ENCODE measurements at places on chromosomes 4 and X.

GRCh38 chrX:9342561-9343051 is 122.3 kb upstream of the TBL1X start:
- peak; percentile 81 for DNase-seq

DNA sequence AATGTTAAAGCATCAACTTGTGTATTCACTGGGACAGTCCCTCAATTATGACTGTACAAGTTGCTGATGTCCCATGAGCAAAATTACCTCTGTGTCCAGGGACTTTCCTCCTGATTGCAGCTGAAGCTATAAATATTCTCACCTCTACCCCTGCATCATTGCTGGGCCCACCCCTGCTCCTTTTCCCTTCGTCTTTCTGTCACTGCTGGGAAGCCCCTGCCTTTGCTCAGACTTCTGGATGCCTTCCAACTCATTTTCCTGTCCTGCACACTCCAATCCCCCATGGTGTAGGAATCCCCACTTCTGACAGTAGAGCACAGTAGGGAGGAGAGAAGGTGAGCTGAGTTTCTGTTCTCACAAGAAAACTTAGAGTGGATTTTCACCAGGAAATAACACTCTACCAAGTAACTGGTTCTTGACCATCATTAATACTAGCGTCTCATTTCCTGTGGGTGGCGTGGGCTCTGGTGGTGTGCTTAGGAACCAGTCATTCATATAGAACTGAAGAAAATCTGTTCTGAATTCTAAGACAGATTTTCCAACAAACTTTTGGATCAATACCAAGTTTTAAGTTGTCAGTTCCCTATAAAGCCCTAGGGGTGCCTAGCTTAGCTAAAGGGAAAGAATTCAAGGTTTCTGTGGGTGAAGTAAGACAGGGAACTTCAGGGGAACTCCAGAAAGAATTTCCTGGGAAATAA is 136.2 kb upstream of the MED14 start:
- no peak for DNase-seq

DNA sequence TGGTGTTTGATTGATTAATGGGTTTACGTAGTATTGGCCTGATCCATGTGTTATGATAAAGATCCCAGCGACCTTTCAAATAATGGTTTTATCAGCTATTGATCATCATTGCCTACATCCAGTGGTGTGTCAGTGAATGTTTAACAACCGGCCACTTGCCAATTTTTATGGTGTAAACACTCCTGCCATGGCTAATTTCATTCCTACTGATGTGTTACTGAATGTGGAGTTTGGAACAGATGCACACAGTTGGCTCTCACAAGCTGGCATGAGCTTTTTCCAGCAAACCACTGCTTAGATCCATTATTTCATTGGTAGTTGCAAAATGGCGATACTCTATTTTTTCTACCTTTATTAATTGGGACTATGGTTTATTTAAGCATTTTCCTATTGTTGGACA is 139.9 kb downstream of the REPS2 start:
- DNase-seq: no peak

GRCh38 chr4:108391701-108392455 is 223.1 kb upstream of the LEF1 start:
- DNase-seq: no peak

DNA sequence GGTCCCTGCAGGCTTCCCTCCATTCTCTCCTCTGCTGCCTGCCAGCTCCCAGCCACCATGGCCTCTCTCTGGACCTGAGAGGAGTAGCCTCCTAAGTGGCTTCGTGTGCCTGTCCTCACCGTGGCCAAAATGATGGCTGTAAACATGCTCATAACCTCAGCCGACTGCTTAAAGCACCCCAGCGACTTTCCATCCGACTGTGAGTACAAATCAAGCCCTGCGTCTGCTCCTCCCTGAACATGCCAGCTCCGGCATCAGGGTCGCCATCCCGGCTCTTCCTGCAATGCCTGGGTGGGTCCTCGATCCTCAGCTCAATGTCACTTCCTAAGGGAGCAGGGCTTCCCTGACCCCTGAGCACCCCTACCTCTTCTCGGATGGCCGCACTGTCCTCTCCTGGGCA is 3.3 kb upstream of the SORCS2 start:
- DNase-seq: no peak

GRCh38 chrX:152020888-152021287 is 46.4 kb upstream of the GABRE start:
- DNase-seq: no peak

DNA sequence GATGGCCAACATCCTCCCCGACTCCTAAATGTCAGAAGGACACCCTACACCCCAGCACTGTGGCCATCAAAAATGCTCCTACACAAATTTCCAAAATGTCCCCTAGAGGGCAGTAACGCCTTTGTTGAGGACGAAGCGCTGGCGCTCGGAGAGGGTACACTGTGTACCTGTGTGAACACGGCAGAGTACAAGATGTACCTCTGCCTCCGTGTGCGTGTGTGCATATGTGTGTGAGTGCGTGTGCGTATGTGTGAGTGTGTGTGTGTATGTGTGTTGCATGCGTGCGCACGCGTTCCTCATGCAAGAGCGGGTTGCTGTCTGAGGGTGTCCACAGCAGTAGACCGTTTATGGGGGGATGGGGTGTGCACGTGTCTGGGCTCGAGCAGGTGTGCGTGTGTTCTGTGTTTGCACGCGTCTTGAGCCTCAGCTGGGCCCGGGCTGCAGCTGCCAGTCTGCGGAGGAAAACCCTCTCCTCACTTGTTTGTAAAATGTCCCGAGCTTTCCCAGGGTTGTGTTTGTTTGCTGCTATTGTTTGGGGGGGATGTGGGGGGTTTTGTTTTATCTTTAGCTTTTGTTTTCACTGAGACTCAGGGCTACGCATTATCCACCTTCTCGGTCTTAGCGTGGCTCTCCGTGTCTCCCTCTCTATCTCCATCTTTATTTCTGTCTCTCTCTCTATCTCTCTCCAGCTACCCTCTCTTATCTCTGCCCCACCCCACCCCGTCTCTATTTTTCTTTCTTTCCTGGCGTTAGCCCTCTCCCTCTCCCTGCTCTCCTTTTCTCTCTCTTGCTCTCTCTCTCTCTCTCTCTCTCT is 10.4 kb upstream of the TSPYL2 start:
- peak; percentile 62 for DNase-seq

DNA sequence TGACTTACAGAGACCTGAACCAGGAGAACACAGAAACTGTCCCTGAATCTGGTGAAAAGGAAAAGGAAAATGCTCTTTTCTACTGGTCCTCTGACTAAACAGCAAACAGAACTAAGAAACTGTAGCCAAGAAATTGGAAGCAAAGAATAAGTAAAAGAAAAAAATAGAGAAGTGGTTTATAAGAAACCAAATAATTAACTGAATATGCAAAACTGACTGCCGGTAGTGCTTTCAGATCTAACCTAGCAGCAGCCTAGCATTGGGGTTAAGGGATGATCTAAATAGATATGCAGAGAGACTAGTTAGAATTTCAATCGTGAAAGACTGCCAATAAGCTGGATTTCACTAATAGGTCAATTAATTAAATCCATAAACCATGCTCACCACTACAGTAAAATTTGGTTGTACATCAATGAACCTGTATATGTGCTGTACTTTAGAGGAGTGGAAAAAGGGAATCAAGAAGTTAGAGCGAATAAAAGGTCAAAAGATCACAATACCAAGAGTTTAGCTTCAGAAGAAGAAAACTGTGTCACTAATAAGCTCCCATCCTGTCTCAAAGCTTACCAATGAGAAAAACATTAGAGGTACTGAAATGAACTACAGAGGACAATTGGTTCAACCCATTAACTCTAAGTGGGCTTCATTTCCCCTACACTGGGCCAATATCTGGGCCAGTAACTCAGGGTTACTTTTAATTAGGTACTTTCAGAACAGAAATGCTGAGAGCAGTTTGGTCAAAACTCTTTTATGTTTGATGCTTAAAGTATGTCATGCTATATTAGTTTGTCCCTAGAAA is 53.6 kb downstream of the KLHL13 start:
- DNase-seq: no peak

DNA sequence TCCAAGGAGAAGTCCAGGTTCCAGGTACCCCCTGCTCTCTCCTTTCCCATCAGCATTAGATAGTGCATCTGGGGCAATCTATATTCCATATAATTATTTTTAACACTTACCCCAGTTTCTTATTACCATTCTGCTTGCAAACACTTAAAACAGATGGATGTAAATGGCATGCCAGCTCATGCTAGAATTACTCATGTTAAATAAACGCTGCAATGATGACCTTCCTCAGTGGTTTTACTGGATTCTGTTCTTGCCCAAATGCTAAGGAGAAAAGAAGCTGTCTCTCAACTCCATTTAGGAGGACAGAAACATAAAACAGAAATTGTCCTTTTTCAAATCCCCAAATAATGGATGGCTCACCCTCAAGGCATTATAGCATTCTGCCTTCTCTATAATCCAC is 161.1 kb downstream of the NLGN4X start:
- DNase-seq: no peak

GRCh38 chr4:39502019-39502663 is 25.1 kb downstream of the UGDH start:
- no peak for DNase-seq

GRCh38 chrX:49214996-49215526 is 15.1 kb upstream of the SYP start:
- DNase-seq: no peak

Data from SJCRH30 (cell line).